ENCODE measurements at places on chromosomes 5 and 9.

DNA sequence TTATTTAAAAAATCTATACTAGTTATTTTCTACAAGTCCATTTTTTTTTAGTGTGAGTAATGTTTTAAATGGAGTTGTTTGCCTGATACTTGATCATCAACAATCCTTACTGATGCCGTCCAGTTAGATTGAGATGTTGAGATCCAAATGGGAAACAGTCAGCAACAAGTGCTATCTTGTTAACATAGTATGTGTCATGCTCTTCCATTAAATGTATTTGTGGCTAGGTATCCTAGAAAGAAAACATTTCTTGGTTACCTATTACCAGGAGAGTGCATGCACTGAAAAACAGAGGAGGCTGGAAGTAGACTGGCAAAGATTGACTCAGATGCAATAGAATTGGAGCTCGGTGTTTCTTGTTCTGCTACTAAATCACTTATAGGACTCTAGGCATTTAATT, 123.4 kb upstream of the MAN2A1 start:
- no peak for DNase-seq

DNA sequence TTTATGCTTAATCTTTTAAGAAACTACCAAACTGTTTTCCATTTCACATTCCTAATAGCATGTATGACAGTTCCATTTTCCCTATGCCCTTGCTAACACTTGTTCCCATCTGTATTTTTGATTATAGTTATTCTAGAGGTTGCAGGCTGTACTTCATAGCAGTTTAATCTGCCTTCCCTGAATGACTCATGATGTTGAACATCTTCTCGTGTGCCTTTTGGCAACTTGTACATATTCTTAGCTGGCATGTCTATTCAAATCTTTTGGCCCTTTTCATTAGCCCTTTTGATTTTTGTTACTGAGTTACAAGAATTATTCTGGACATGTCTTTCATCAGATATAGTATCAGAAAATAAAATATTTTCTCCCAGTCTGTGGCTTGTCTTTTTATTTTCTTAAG, 320.3 kb downstream of the DIRAS2 start:
- no peak for DNase-seq

GRCh38 chr5:83418356-83419321, 52.9 kb upstream of the VCAN start:
- DNase-seq = no peak

GRCh38 chr9:2179567-2179966, 164.4 kb downstream of the SMARCA2 start:
- DNase-seq = no peak

- no peak for DNase-seq
Measured at GRCh38 chr9:89929673-89930480, 325.1 kb downstream of the GADD45G start.

- DNase-seq = no peak
Measured at GRCh38 chr5:164497311-164498064, 992.1 kb downstream of the MAT2B start.

GRCh38 chr5:178462816-178463215, 127.4 kb downstream of the COL23A1 start:
- DNase-seq = no peak

DNA sequence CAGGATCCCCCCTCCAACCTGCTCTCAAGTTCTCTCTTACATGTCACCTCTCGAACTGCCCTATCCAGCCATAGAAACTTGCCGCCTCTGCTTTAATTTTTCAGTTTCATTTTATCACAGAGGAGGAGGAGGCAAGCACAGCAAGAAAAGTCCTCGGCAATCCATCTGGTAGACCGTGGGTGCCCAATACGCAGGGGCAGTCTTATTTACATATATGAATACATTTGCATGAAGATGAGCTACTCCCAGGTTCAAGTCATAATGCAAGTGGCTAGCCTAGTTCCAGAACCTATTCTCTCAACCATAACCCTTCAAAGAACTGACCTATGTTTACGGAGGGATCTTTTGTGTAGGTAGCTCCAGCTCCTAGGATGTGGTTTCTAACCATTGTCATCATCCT, 223.2 kb upstream of the PANK3 start:
- DNase-seq = no peak

GRCh38 chr5:138541511-138542179, 1.4 kb downstream of the ETF1 start:
- DNase-seq = peak; percentile 39

GRCh38 chr9:133141833-133142595, 21.0 kb upstream of the RALGDS start:
- DNase-seq = peak; percentile 70

- DNase-seq = no peak
Measured at GRCh38 chr5:136064510-136064909, 35.7 kb downstream of the TGFBI start.

DNA sequence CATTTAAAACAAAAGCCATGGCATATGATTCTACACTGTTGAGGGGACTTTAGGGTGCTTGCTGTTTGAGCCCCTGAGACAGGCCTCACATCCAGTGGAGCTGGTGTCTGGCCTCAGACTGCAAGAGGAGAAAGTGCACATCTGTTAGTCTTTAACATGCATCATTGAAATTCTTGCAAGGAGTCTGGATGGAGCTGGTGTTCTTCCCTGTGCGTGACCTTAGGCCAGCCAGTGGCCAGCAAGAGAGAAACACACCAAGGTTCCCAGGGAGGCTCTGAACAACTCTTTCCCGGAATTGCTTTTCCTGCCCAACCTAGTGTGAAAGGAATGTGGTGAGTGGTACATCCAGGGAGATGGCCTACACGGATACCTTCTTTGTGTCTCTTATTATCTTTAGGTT, 282.8 kb upstream of the TNC start:
- DNase-seq = no peak

- DNase-seq = no peak
Measured at GRCh38 chr5:102545175-102545574, 46.4 kb upstream of the SLCO6A1 start.

DNA sequence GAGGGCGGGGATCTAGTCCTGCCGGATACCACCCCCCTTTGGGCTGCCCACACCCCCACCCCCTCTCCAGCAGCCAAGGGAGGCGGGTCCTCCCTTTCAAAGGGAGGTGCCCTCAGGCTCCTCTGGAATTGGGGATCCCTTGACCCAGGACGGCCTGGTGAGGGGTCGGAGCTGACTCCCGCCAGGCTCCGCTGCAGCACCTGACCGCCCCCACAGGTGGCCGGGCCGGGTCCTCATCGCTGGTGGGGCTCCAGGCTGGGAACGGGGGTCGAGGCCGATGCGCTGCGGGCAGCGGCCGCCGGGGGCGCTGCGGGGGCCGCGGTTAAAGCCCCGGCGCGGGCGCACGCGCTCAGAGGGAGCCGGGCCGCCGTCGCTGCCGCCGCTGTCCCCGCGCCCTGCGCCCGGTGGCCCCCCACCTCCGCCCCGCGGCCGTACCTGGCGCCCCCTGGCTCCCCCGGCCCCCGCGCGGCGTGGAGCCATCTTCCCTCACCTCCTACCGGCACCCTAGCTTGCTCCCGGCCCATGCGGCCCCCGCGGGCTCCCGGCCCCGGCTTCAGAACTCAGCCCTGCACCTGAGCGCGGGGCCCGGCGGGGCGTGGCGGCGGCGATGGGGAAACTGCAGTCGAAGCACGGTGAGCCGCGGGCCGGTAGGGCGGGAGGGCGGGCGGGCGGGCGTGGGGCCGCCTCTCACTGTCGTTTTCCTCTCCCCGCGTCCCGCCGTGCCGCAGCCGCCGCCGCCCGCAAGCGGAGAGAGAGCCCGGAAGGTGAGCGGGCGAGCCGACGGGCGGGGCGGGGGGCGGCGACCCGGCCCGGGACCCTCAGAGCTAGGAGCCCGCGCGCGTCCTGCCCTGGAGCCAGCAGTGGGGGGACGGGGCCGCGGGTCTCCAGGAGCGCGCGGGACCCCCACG, at the start of gene NKD2:
TSS of gene NKD2 (plus strand) at position 352 of the 908 bp plus-strand sequence. CDS start at position 608, 256 bp downstream.
- DNase-seq = peak; percentile 20

- no peak for DNase-seq
Measured at GRCh38 chr5:151101746-151102145, 20.9 kb upstream of the TNIP1 start.

- DNase-seq = no peak
Measured at GRCh38 chr5:108579236-108579635, 168.5 kb upstream of the FER start.

- no peak for DNase-seq
Measured at GRCh38 chr5:122805481-122805880, 30.6 kb downstream of the SNX2 start.

GRCh38 chr5:169647566-169647965, 10.5 kb downstream of the DOCK2 start:
- DNase-seq = no peak

GRCh38 chr9:99833735-99834134, 12.1 kb downstream of the NR4A3 start:
- no peak for DNase-seq

- no peak for DNase-seq
Measured at GRCh38 chr5:5751987-5752386, 329.5 kb downstream of the ICE1 start.

DNA sequence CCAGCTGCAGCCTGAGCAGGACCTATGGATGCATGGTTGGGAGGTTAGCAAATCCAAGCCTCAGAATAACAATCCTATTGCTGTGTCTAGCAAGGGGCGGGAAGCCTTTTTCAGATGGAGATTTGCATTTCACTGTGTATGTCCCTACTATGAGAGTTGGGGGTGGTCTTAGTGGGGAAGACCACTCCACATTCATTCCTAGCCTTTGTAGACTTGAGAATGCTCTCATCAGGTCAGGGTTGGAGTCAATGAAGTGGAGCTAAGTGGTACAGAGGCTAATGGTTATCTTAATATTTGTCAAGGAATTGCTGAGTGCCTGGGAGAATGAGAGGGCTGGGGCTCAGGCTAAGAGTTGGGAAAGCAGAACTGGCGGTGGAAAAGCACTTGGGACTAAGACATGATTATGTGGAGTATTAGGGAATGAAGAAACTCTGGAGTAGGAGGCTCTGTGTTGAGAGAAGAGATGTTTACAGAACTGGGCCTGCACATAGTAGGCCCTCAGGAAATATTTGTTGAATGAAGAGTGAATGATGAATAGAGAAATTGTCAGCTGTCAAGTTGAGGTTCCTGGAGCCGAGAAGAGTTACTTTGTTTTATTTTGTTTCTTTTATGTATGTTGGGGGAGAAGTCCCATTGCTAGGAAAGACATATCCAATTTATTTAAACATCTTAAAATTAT, 175.5 kb upstream of the SPRY4 start:
- DNase-seq = no peak

GRCh38 chr9:33225319-33226147, 14.4 kb upstream of the SPINK4 start:
- DNase-seq = peak; percentile 61

DNA sequence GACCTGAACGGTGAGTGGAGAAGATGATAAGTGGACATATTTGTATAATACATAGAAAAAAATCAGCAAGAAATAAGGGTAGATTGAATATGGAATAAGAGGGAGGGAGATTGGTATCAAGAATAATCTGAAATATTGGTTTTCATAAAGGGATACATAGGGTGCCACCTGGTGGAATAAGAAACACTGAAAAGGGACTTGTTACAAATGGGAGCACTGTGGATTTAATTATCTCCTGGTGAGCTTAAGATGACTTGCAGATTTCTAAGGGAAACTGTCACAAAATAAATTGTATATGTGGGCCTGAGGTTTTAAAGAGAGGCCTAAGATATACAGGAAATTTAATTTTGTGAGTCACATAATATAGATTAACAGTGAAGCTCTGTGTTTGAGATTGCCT, 1403.5 kb upstream of the CDH18 start:
- no peak for DNase-seq

- DNase-seq = no peak
Measured at GRCh38 chr9:83691492-83691891, 16.3 kb downstream of the UBQLN1 start.

GRCh38 chr9:14271093-14271673, 42.8 kb downstream of the NFIB start:
- no peak for DNase-seq

DNA sequence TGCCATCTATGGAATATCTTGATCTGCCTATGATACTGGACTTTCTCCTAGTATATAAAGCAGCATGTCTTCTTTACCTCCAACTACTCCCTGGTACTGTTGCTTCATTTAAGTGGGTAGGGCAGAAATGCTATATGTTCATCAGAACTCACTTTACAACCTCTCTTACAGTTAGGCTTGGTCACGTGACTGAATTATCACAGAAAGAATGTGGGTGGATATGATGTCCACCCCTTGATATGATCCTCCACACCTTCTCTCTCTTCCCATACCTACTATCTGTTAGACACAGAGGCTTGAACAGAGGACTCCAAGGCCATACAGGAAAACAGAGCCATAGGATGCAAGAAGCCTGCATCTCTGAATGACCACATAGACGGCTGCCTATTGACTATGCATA, 19.8 kb downstream of the CRHBP start:
- DNase-seq = no peak

DNA sequence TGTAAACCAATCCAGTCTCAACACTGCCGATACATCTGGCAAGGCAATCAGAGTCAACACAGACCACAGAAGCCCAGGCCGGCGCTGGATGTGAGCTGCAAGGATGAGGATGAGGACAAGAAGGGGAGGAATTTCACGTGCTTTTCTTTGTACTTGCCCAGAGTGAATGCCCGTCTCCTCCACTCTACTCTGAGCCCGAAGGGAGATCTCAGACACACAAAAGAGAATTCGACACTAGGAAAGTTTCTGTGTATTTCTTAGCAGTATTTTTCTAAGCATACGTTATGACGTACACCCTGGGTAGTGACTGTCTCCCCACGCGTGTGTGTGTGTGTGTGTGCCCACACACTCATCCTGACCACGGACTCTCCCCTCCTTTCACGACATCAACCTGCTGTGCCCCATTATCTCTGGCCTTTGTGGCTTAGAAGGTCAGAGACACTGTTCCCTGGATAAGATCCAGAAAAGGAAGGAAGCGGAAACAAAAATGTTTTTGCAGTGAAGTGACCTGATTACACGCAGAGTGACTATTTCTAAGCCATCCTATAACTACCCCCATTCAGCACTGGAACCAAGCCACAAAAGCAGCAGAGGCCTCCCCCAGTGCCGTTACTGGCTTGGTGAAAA, 227.3 kb upstream of the DAPK1 start:
- DNase-seq = no peak

DNA sequence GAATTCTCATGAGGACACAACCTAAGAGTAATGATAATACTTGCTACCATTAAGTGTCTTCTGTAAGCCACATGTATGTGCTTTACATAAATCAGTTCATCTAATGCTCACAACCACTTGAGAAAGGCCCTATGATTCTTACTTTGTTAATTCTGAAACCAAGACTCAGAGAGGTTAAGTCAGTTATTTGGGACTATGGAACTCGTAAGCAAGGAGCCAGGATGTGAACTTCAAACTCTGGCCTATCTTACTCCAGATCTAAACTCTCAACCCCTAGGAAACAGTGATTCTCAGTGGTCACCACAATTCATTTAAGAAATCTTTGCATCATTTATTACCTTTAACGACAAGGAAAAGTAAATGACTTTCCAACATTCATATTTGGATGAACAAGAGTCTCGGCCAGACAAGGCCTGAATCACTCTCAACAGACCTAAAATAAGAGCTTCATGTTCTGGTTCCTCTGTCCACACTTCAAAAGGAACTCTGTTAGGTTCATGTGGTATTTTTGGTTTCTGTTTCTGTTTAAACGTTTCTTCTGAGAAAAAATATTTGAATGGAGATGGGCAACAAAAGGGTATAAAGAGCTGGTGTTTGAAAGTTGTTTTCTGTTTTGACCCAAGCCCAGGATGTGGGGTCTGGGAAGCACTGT, 104.8 kb downstream of the LPAR1 start:
- no peak for DNase-seq
